ENCODE measurements at places on chromosomes 5 and 9.

DNA sequence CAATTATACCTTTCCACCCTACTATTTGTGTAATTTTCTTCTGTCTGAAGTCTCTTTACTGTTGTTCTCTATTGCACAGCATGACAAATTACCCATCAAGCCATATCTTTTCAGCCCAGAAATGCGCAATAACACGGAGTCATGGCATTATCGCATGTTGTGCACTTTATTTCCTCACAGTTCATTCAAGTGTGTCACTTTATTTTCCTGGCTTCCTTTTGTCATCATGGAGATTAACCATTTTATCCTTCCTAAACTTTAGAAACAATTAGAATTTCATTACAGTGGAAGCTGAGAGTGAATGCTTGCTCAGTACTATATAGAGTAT, 41.3 kb upstream of the MEF2C start:
- no peak for DNase-seq

DNA sequence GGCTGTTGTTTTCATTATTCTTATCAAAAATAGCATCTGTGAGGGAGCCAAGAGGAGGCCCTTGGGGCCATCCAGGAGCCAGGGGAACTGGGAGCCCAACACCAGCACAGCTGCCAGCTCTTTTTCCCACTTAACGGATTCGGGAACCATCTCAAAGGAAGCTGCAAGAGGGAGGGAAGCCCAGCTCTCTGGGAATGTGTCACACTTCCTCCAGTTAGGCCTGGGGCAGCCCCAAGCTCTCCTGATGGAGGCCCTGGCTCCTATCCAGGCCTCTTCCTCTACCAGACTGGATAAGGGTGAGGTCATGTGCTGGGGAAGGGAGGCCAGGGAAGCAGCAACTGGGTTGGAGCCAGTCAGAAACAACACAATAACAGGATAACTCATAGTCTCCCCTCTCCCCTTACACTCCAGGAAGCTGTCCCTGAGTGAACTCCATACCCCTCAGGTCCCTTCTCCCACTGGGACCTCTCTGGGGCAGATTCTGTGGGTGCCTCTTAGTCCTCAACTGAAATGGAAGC, 12.7 kb downstream of the CSF2 start:
- no peak for DNase-seq

- DNase-seq = no peak
Observed at GRCh38 chr9:85004818-85005413, 335.4 kb downstream of the NTRK2 start.

DNA sequence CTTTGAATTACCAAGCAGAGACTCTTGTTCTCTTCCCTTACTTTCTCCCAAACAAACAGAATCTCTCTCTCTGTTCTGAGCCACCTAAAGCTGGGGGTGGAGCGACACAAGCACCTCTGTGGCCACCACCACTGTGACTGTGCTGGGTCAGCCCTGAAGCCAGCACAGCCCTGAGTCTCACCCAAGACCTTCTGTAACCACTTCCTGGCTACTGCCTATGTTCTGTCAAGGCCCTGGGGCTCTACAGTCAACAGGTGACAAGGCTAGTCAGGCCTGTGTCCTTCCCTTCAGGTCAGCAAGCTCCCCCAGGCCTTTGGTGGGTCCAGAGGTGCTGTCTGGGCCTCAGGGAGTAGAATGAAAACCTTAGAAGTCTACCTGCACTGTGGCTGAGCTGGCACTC, 26.1 kb upstream of the SLC28A3 start:
- no peak for DNase-seq

- DNase-seq = no peak
Observed at GRCh38 chr9:36286388-36286787, 28.1 kb upstream of the GNE start.

DNA sequence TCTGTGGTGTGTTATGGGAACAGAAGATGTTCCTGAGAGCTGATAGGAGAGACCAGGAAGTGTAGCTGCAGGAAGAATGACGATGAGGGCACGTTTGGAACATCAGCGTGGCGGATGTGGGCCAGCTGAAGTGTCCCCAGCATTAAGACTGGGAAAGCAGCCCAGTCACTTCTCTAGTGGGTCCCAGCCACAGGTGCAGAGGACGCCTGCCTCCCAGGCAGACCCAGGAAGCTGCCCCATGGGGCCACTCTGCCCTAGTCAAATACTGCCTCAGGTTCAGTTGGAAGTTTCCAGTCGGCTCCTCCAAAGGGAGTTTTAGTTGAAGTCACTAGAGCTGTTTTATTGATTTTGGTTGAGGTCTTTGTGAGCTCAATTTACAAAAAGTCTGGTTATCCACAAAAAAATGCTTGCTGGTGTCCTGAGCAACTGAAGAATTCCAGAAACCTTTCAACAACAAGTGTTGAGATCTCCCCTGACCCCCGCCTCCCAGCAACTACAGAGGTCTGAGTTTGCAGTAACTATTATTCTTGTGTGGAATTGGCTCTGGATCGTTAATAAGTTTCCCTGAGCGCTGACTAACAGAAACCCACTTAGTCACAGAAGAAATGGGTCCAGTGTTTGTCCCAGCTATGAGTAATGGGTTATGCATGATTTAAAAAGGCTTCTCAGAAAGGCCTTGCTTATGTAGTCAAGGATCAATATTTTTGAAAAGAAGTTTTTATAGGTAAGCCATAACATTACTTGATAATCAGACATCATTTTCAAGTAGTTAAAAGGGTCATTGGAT, 294.1 kb downstream of the FANCC start:
- DNase-seq = no peak

DNA sequence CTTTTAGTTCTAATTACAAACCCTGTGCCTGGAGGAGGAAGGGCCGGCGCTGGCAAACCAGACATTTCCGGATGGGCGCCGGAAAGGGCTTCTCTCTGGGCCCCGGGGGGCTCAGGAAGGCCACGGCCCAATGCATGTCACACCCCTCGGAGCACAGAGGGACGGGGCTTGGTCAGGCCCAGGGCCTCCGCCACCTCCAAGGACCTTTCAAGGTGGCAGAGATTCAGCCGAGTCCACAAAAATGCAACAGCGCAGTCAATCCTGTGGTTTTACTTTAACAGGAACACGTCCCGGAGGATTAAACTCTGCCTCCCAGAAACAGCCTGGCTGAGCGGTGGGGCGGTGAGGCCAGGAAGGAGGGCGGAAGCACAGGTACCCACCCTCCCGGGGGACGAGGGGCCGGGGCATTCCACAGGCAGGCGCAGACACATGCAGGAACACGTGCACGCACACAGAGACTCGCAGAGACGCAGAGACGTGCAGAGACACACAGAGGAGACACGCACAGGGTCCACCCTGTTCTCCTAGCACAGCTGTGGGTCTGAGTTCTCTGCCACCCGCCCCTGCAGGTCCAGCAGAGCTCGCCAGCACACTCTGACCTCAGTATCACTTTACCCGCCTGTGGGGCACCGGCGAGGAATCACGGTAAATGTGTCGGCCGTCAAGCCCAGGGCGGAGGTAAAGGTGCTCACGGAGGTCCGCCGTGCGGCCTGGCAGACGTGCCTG, 23.0 kb downstream of the SLC9A3 start:
- DNase-seq = no peak

GRCh38 chr5:64923151-64923685, 154.5 kb downstream of the CWC27 start:
- DNase-seq = no peak

DNA sequence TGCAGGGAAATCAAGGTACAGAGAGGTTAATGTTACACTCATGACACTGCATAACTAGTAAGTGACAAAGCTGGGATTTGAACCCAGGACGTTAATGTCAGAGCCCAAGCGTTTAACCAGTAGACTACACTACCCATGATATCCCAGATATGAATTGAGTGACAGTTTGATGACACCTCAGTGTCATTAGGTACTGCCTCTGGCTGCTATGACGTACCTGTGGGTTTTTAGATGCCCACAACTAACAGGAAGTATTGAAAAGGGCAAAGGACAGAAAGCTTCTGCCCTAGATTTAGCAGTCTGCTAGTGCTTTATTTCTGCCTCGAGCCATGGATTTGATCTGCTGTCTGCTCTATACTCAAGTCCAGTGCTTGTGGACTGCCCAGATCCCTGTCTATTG, 56.2 kb downstream of the GLRA1 start:
- no peak for DNase-seq

- no peak for DNase-seq
Observed at GRCh38 chr5:91293131-91293530, 90.0 kb downstream of the ARRDC3 start.

DNA sequence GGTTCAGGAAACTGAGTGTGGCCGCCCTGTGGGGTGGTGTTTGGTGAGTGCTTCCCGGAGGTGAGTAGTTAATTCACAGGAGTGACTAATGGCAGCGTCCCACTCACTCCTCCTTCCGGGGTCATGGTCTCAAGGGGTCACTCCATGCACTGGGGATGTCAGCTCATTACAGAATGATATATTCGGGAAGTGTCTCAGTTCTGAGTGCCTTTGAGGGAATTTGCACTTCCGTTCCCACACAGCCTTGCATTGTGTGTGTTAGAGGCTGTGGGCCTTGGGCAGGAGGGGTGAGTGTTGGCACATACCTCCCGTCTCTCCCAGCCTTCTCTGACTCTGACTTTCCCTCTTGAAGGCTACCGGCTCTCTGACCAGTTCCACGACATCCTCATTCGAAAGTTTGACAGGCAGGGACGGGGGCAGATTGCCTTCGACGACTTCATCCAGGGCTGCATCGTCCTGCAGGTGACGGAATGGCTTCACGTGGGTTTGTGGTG, 10.5 kb upstream of the AHRR start:
- no peak for DNase-seq

DNA sequence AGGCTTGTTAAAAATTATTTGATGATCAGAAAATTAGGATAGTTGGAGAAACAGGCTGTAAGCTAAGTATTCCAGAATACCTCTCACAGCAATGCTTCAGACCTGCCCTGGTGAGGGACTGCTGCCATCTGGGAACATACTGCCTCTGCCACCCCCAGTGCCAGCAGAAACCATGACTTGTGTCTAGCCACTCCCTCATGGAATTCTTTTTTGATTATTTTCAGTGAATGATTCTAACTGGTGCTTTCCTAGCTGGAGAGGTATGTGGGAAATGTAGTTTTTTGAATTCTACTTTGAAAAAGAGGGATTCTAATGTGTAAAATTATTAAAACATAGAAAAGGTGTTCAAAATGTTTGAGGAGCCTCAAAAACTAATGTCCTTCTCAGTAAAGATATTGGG, 126.3 kb downstream of the HMHB1 start:
- no peak for DNase-seq

DNA sequence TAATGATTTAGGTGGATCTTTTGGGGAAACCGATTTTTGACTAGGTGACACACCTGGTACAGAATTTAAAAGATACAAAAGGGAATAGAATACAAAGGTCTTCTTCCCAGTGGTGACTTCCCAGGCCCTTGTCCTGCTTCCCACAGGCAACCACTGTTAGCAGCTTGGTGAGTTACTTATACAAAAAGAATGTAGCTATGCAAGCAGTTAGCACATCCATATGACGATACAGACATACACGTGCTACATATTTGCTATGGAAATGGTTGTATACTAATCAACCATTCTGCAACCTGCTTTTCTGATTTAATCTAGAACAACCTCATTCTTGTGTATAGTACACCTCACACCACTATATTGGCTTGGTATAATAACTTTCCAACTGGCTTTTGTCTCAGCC, 51.0 kb downstream of the OTULIN start:
- no peak for DNase-seq

GRCh38 chr9:135602789-135603481, 36.4 kb downstream of the GLT6D1 start:
- DNase-seq = peak; percentile 20

DNA sequence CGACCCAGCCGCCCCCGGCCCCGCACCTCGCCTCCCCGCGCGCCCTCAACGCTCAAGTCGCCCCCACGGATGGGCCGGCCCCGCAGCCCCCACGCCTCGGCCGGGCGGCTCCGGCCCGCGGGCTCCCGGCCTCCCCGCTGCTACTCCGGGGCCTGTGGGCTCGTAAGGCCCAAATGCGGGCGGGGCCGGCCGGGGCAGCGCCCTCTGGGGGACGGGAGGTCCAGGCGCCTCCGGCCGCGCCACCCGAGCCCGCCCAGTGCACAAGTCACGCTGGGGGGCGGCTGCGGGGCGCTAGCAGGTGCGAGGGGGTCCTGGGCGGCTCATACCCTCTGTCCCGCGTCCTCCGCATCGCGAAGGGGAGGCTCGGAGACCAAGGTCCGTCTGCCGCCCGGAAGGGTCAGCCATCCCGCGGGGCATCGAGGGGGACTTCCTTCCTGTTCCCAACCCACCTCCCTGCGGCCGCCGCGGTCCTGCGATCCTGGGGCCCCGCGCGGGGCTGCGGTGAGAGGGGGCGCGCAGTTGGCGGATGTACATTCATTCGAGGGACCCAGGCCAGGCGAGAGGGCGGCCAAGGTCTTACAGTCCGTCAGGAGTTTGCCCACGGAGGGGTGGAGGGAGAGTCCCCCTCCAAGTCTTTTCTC, at the start of gene CIZ1:
Gene CIZ1 (minus strand): TSS at position 167 of the 641 bp plus-strand sequence. CDS start 715 bp downstream, outside the sequence.
- DNase-seq = peak; percentile 61

- DNase-seq = no peak
Observed at GRCh38 chr5:113212244-113212920, 222.4 kb downstream of the TSSK1B start.

GRCh38 chr9:93575796-93576257, 557 bp upstream of the PHF2 start:
- DNase-seq = peak; percentile 47

GRCh38 chr5:10036136-10036815, 213.4 kb downstream of the ATPSCKMT start:
- DNase-seq = no peak

DNA sequence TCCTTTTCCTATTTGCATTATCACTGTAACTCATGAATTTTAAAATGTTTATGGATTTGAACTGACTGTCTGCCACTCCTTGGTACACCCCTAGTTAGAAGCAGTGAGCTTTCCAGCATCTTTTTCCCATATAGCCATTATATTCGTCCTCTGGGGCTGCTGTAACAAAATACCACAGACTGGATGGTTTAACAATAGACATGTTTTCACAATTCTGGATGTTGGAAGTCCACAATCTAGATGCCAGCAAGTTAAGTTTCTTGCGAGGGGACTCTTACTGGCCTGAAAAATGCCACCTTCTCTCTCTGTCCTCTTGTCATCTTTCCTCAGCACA, 530.0 kb downstream of the SEMA5A start:
- no peak for DNase-seq

- DNase-seq = no peak
Observed at GRCh38 chr5:18607570-18607969, 973.3 kb downstream of the TAF11L14 start.

DNA sequence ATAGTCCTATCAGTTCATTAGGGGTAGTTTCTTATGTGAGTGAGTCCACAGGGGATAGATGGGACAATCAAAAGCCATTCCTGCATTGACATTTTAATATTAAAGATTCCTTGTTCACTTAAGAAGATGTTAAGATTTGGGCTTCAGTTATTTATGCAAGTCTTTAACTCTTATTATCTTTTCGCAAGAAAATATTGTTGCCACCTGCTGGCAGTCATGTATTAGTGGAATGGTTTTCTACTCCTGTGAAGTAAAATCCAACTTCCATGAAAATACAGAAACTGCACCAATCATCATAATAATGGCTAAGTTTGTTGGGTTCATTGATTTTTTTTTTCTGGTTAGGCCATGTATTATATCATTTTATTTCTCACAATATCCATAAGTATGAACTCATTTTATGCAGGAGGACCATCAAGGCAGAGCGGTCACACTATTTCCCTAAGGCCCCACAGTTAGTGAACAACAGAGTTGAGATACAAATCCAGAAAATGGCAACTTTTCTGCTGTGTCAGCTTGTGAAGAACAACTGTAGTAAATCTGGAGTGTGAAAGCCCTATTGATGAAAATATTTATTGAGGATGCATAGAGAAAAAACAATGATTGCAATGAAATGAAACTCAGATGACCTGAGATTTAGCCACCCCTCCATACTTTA, 88.5 kb upstream of the TXNDC8 start:
- DNase-seq = no peak

Data from stimulated activated CD8-positive, alpha-beta memory T cell treated with anti-CD3 and anti-CD28 coated beads, Interleukin-2, amount 100 ng/mL, for 1 hour (primary cell).